ENCODE measurements at places on chromosomes 11 and 22.

GRCh38 chr11:96045622-96046456 lies 121.9 kb upstream of the MTMR2 start:
- no peak for DNase-seq

DNA sequence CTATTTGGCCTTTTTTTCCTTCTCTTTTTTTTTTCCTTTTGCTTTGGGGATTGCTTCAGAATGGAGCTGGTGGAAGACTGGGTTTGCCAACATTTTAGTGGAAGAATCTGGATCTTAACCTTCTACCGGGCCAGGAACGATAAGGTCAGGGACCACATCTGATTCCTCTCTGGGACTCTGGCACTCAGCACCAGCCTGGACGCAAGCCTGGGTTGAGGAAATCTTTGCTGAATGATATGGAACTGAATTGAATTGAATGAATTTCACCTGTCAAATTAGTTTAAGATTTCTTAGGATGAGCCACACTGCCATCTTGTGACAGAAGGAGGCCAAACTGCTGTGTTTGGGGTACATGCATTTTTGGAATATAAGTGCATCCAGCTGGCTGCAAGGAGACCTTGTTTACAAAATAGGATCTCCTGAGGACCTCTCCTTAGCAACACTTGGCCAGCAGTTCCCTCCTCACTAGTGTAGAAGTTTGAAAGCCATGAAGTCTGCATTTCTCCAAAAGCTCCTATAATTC lies 30.4 kb downstream of the TPBGL start:
- peak; percentile 35 for DNase-seq

DNA sequence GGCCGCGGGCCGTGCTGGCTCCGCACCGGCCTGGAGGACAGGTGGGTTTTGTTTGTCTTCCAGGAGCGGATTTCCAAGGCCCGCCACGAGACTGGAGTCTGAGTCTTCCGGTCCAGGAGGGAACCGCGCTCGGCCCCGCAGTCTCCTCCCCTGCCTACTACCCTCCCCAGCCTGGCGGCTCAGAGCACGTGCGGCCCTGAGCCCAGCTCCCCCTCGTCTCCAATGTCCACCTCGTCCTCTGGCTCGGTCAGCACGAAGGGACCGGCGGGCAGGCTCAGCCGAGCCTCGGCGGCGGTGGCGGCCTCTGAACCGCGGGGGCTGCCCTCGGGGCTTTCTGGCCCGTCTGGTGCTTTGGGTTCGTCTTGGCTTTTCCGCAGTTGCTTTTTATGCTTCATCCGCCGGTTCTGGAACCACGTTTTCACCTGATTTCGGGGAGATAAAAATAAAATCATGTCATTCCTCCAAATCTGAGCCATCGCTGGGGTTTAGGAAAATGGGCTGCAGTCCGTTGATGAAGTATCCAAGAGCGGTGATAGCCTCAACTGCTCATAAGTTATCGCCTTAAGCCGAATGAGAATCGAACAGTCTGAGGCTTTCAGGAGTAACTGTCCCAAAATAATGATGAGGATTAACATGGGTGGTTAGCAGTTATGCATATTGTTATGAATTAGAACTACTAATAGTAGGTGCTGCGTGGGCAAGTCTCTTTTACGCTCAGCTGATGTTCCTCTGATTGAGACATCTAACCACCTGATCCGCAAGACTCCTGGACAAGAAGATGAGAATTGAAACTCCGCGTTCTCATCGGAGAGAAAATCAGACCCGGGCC lies 4.0 kb downstream of the BSX start:
- DNase-seq: no peak

GRCh38 chr11:113287801-113288200 lies 26.6 kb upstream of the TTC12 start:
- DNase-seq: no peak

DNA sequence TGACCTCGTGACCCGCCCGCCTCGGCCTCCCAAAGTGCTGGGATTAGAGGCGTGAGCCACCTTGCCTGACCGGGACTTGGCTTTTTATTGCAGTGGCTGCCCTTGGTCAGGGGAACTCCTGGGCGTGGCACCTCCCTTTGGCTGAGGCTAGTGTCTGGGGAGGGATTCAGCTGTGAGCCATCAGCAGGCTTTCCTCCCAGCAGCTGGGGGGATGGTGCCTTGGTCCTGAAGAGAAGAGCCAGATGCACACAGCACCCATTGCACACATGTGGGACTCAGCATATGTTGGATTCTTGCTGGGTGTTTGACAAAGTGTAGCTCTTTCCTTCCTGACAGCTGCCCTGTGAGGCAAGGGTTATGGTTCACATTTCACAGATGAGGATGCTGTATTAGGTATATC lies 8.4 kb downstream of the CYTH4 start:
- no peak for DNase-seq

DNA sequence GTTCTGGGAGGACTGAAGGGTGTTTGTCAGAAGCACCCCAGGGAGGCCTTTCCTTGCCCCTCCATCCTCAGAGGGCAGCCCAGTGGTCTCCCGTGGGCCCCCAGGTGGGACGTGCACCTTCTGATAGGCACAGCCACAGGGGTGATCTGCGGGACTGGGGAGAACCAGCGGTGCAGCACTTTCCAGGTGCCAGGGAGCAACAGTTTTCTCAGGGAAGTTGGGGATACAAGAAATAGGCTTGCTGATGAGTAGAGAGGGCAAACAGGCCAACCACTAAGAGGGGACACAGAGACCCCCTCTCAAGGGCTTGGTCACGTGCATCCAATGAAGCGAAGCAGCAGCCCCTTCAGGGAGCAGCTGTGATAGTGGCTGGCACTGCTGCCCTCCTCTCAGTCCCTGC lies 107.1 kb upstream of the BID start:
- DNase-seq: no peak

GRCh38 chr11:69307871-69308431 lies 14.0 kb downstream of the MYEOV start:
- DNase-seq: peak; percentile 43

- no peak for DNase-seq
Measured at GRCh38 chr11:71491531-71491930, 35.5 kb upstream of the KRTAP5-7 start.

DNA sequence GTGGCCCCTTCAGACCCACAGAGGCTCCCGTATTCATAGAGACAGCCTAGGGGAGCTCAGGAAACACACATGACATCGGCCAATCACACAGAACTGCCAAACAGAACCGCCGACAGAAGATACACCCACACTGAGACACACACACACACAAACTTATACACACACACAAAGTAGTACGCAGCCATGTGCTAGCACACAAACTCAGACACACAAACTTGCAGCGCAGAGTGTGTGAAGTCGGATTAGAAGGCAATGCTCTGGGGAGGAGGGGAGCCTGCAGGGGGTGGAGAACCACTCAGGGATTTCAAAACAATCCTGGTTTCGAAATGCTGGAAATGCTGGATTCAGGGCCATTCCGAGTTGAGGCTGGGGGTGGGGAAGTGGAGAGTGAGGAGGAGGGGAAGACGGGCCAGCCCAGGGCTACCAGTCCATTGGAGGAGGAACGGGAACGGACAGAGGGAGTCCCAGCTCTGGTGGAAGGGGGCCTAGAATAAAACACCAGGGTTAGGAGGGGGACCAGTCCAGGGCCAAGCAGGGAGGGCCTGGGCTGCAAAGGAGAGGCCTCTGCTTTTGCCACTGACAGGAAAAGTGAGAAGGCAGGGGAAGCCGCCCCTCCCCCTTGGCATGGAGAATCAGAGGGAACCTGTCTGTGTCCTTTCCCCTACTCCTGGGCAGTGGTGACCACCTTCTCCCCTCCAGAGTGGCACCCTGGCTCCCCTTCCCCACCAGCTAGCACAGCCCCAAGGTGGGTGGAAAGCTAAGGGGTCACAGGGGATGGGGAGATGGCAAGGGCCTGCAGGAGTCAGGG lies 4.4 kb downstream of the BCL9L start:
- no peak for DNase-seq

DNA sequence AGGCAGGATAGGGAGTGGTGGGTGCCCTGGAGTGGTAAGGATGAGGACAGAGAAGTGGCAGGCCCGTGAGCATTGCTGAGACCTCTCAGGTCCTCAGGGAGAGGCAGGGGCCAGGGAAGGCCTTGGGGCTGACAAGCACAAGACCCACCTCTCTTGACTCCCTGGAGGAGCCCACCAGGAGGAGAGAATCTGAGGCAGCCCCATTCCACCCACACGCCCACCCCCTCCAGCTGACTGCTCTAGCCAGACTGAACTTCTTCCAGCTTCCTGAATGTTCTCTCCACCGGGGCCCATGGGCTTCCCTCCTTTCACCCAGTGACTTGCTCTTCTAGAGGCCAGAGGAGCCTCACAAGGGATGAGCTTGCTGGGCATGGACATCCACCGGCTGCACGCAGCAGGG lies 1403.0 kb downstream of the BRD1 start:
- DNase-seq: no peak

DNA sequence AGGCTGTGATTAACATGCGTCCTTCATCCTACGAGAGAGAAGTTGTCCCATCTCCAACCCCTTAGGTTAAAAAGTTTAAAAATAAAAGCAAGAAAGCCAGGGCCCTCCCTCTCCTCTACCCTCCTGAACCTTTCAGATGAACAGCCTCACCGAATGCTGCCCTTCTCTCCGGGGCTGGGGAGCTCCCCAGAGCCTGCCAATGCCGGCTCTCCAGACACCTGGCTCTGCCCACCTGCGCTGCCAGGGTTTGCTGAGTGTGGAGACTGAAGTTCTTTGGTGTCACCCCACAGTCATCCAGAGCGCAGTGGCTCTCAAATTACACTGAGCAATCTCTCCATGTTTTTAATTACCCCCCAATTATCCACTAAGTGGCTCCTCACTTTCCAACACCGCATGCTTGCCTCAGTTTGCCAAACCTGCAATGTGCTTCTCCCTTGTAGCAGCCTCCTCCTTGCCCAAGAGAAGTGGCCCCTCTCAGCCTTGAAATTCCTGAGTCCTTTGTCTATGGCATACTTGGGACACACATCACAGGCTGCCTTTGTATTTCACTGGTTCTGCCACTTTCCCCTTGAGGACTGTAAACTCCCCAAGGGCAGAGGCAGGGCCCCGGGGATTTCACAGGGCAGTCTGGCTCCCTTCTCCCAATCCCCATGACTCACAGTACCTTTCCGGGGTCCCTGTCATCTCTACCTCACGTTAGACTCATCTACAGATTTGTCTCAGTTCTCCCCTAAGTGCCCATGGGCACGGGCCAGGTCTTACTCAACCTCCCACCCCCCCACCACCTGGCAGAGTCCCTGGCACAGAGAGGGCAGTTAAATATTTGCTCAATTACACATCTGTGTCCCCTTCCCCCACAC lies 2.0 kb downstream of the MYH9 start:
- DNase-seq: no peak

- no peak for DNase-seq
Measured at GRCh38 chr22:26903030-26903856, 245.9 kb downstream of the MIAT start.

- DNase-seq: no peak
Measured at GRCh38 chr22:30483169-30483568, 11.4 kb upstream of the SEC14L3 start.

- no peak for DNase-seq
Measured at GRCh38 chr11:85751724-85752123, 59.2 kb downstream of the SYTL2 start.

DNA sequence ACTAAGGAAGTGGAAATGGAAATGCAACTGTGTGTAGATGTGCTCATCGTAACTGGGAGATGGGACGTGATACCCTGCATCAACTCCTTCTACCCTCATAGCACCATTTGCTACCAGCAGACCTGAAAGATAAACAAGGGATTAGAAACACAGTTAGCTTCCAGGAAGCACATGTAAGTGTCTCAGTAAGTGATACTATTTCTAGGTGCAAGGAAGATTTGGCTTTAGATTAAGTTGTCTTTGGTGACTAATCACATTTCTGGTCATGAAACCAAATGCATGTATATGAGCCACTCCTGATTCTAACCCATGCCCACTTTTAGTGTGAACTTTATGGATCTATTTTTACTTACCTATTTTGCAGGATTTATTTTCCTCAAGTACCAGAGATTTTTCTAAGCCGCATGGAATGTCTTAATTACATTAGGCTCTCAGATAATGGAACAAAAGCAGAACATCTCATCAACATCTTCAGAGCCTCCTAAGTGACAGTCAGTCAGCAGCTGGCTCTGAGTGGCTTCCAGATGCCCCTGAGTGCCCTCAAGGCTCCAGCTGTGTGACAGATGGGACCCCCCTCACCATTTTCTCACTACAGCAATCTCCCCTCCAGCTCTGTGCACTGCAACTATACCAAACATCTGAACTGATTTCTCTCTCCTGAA lies 21.2 kb downstream of the SLC5A12 start:
- no peak for DNase-seq

DNA sequence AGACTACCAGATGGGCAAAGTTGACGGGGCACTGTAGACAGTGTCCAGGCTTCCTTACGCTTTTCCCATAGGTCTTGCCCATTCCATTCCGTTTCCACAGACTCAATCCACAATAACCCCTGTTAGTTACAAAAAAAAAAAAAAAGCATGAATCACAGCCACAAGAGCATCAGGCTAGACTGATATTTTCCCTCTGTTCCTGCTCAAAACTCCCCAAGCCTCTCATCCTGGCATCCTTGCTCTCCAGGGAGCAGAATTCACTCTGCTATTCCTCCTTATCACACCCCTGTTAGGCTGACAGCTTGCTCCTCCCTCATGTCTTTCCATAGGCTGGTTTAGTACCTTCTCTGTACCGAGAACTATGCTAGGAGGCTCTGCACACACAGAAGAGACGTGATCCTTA lies 42.2 kb downstream of the TMEM123 start:
- DNase-seq: no peak

Data from hematopoietic multipotent progenitor cell treated with erythropoietin and hydrocortisone succinate and interleukin-3 and kit ligand, for 8 days (in vitro differentiated cells).